ENCODE measurements at places on chromosomes 5 and 9. TPM values are rescaled to one million over a fixed set of nuclear protein-coding genes. Genes with fewer than 3 reads are reported as not detected.

Gene TICAM2
- 0.47 TPM for total RNA-seq

DNA sequence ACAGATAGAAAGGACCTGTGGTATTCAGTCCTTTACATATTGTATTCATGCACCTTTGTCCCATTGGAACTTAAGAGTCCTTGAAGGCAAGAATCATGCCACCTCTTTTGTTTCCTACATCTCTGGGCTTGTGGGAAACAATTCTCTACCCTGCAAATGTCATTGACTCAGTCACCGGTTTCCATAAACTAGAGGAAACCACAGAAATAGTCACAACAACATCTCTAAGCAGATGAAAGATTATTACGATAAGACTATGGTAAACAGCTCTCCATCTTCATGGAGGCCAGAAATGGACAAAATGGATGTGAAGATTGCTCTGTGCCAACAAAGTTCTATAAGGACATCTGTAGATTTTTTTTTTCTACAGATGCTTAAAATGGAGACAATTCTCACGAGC is 165.5 kb downstream of the PIK3R1 start:
- no peaks in the 10 kb centered on the region for H3K27me3 ChIP-seq
- peaks cover 21% of the 10 kb centered on the region for H3K36me3 ChIP-seq
- peak overlapping the region; percentile 20 for H3K27ac ChIP-seq
- no peak overlapping the region for H3K4me3 ChIP-seq

DNA sequence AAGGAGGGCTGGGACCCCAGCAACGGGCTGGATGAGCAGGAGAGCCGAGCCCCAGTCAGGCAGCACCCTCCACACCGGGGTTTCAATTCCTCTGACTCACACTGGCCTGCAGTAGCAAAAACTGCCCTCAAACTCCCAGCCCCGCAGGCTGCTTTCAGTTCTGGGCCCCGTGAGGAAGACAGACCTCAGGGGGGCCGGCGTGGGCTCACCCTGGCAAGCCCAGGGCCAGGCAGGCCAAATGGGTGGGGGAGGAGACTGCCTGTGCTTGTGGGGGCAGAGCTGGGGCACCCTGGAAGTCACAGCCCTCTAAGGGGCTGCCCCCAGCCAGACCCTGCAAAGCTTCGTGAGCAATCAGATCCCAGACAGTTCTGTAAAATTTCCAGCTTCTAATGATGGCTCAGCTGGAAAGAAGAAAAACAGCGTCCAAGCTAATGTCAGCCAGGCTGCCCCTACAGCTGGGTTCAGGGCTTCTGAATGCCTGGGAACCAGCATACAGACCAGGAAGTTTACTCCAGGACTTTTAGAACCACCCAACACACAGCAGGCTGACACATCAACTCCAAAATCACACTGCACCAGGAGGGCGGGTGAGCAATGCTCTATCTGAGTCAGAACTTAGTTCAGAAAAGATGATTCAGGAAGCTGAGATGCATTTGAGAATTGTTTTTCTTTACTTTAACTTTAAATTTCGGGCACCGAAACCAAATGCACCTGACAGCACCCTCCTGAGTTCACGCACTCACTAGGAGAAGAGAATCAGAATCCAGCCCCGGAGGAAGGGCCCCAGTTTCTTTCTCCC is 34.7 kb downstream of the LPCAT1 start:
- no peak overlapping the region for H3K4me3 ChIP-seq
- no peak overlapping the region for H3K27ac ChIP-seq
- no peaks in the 10 kb centered on the region for H3K27me3 ChIP-seq
- H3K36me3 ChIP-seq = peaks cover 32% of the 10 kb centered on the region
- H3K4me1 ChIP-seq = peaks cover 33% of the 10 kb centered on the region
- no peak for DNase-seq

Gene FCN2
- total RNA-seq = not detected

Gene DNM1
- 0.21 TPM for total RNA-seq

DNA sequence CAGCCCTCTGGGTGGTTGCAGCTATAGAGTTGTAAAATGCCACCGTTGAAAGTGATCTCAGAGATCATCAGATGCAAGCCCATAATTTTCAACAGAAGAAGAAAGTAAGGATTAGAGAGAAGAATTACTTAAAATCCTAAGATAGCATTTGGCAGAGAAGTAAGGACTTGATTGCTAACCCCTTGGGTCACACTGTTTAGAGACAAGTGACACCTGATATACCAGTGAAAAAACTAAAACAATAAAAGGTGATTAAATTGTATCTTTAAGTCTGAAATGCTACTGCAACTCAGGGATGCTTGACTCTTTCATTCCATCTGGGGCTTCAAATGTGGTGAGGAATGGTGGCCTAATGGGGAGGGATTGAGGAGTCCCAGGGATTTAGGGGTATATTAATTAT is 280.9 kb upstream of the PANK3 start:
- no peak for DNase-seq
- H3K4me1 ChIP-seq = peaks cover 2% of the 10 kb centered on the region
- H3K4me3 ChIP-seq = no peak overlapping the region
- no peaks in the 10 kb centered on the region for H3K36me3 ChIP-seq

All from activated CD8-positive, alpha-beta T cell treated with anti-CD3 and anti-CD28 coated beads, Interleukin-2, amount 10 ng/mL, durations not matched to agents 7 days and 5 days (primary cell).